Hematopoietic multipotent progenitor cell treated with erythropoietin and hydrocortisone succinate and interleukin-3 and kit ligand, for 6 days (in vitro differentiated cells): ENCODE measurements at places on chromosomes 16 and 17.
A peak's percentile ranks its signal among the peaks of the same experiment; 100 is the strongest.

- no peak for DNase-seq
Measured at GRCh38 chr17:62923258-62924150, 42.5 kb upstream of the TANC2 start.

DNA sequence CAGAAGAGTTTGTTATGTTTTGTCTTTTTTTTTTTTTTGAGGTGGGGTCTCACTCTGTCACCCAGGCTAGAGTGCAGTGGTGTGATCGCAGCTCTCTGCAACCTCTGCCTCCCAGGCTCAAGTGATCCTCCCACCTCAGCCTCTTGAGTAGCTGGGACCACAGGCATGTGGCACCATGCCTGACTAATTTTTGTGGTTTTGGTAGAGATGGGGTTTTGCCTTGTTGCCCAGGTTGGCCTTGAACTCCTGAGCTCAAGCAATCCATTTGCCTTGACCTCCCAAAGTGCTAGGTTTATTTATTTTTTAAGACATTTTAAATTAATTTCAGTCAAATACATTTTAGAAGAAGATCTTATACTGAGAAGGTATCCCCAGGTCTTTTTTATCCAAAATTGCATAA is 366.7 kb downstream of the KCNJ2 start:
- DNase-seq = no peak

DNA sequence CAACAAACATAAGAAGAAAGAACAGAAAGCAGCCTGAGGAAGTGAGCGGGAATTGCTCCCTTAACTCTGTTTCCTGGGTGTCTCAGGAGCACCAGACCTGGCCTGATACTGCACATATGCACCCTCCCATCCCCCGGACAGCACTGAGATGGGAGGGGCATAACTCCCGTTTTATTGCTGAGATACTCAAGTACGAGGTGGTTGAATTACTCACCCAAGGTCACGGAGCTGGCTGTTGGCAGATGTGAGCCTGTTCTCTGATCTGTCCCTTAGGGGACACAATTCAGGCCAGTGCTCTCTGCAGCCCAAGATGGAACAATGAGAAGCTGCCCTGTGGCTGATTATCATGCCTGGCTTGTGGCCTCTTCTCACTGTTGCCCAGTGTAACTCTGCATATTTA is 9.1 kb upstream of the MED9 start:
- no peak for DNase-seq

DNA sequence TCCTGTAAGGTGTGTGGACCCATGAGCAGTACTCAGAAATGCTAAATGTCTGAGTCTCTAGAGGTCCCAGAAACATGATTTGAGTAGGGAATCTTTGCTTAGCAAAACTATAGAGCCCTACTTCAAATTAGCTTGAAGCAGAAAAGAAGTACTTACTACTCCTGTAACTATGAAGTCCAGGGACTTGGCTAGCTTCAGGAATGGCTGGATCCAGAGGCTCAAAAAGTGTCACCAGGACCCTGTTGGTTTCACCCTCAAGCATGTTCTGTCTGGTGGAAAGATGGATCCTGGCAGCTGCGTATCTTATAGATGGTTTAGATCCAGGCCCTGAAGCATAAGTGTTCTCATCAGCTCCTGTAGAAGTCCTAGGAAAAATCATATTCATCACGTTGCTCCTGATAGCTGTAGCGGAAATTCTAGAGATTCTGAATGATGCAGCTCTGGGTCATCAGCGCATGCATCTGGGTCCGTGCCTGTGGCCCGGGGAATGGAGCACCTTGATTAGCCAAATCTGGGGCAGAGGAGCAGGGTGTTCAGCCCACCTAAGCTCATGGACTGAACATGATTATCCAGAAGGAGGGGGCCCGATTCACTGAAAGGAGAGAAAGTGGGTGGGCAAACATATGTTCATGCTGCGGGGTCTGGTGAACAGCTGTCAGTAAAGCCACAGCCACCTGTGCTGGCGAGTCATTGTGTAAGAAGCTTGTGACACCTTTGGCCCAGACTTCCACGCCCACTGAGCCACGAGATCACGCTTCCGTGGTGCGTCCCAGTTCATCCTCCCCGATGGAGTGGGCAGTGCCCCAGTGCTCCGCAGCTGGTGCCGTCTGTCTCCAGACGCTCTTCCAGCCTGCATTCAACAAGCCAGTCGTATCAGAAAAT is 260.6 kb downstream of the CPPED1 start:
- no peak for DNase-seq

- DNase-seq = no peak
Measured at GRCh38 chr17:73334771-73335513, 23.1 kb upstream of the CDC42EP4 start.

DNA sequence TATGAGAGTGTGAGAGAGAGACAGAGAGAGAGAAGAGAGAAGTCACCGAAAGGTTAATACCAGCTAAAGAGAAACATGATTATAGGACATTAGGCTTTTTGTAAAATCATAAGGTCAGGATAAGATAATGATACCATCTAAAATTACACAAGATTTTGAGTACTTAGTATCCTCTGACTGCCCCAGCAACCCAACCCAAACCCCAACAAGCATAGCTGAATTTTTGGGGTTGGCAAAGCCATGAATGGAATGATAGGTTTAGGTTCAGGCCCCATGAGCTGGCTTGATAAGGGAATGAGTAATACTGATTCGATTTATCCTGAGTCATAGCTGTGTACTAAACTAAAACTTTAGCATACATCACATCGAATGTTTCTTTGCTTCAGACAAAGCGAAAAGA is 259.5 kb downstream of the IRX3 start:
- DNase-seq = peak; percentile 37

DNA sequence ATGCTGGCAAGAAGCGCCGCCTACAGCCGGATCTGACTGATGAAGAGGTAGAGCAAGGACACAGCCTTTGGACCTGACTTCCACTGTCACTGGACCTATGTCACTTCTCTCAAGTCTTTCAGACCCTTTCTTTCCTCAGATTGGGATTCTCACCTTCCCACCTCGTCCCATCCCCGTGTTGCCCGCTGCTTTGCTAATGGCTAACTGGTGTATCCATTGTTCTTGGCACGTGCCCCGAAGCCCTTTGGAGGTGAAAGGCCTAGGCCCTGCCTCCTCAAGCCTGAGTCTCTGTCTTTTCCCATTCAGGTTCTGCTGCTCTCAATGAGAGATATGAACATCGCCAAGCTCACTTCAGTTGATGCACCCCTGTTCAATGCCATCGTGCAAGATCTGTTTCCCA is 53.3 kb upstream of the KDM6B start:
- DNase-seq = no peak

DNA sequence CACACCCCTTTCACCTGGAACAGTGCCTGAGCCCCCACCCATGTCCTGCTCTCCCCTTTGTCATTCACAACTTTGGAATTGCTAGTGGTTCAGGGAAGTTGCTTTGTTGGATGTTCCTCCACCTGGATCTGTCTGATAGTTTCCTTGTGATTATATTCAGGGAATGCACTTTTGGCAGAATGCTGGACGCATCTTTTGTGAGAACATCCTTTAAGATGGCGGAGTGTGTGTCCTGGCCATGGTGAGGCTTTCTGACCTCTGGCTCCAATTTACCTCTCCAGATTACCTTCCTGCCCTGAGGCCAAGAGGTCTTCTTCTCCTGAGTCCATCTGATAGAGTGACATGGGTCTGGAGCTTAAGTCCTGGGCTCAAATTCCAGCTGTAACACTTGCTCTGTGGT is 104.6 kb downstream of the CYLD start:
- DNase-seq = no peak

GRCh38 chr17:3972281-3972731 is 8.1 kb upstream of the ATP2A3 start:
- no peak for DNase-seq

DNA sequence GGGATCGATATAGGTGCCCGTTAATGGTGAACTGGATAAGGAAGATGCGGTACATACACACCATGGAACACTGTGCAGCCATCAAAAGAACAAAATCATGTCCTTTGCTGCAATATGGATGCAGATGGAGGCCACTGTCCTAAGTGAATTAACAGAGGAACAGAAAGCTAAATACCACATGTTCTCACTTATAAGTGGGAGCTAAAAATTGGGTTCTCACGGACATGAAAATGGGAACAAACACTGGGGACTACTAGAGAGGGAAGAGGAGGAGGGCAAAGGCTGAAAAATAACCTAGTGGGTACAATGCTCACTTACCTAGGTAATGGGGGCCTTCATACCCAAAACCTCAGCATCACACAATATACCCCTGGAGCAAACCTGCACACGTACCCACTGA is 302.6 kb downstream of the XYLT1 start:
- DNase-seq = no peak

GRCh38 chr17:59417452-59417851 is 86.0 kb downstream of the YPEL2 start:
- DNase-seq = no peak

DNA sequence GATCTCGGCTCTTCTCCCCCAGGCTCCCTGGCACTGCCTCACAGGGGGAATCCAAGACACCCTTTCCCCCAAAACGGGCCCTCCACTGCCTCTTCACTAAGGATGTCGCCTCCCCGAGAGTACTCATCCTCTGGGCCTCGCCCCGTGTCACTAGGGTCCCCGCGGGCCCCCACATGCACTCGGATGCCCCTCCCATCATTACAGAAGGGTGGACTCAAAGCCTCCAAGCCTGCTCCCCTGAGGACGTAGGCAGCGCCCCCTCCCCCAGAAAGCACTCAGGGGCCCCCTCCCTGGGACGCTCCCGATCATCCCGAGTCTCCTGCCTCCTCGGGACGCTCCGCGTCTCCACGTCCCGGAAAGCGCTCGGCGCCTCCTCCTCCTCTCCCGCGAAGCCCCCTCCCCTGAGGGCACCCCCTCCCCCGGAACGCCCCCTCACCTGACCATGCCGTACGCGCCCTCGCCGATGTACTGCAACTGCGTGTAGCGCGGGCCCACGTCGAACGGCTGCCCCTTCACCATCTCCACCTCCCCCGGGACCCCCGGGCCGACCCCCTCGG is 338 bp downstream of the MAPK3 start:
- peak; percentile 31 for DNase-seq

- DNase-seq = no peak
Measured at GRCh38 chr16:10128397-10129258, 53.6 kb downstream of the GRIN2A start.

DNA sequence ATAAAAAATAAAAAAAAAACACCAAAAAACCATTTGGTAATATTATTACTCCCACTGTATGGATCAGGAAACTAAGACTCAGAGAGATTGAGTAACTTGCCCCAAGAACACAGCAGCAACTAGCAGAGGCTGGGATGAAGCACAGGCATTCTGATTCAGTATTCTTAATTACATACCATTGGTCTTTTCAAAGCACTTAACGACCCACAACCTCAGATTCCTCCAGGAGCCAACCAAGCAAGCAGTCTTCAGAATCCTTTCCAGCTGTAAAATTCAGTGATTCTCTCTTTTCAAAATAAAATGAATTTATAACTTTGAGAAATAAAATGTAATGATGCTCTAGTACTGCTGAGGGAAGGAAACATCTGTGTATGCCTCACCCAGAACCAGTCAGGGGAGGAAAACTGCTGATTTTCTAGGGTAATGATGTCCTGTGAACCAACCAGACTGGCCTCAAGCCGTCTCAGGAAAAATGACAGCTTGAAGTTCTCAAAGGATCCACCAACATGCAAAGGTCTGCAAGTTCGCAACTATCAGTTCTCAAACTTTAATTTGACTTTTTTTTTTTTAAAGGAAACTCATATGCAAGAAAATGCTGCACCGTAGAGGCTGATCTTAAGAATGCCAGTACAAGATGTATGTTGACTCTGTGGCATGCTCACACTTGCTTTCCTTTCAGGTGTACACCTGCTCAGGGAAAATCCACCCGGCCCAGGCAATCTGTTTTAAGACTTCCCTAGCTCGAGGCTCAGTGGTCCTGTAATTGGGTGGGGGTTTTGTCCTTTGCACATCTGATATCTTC is 9.0 kb downstream of the CUEDC1 start:
- DNase-seq = no peak

DNA sequence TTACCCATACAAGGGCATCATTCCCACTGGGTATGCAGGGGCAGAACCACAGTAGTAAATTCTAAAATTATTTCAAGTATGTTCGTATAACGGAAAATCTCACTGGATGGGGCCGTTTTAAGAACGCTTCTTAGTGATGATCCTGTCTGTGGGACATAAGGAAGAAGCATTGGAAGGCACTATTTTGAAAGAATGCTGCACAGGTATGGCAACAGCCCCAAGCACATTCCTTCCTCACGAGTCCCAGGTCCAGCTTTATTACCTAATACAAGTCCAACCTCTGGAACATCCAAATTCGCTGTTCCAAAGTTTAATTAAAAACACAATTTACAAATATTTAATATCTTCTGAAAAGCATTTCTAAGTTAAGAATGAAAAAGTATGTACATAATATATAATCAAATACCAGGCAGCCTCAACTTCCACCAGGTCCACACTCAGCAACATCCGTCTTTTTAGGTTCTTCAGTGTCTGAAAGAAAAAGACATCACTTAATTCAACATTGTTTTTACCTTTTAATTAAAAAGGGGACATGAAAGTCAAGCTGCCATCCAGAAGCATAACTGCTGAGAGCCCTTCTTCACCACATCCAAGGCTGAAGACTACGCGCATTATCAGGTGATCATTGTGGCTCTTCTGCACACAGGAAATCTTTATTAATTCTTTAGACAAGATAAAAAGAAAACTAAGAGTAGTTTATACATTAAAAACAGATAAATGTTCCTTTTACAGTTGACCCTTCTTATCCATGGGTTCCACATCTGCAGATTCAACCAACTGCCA is 49.8 kb downstream of the BRD7 start:
- DNase-seq = no peak

DNA sequence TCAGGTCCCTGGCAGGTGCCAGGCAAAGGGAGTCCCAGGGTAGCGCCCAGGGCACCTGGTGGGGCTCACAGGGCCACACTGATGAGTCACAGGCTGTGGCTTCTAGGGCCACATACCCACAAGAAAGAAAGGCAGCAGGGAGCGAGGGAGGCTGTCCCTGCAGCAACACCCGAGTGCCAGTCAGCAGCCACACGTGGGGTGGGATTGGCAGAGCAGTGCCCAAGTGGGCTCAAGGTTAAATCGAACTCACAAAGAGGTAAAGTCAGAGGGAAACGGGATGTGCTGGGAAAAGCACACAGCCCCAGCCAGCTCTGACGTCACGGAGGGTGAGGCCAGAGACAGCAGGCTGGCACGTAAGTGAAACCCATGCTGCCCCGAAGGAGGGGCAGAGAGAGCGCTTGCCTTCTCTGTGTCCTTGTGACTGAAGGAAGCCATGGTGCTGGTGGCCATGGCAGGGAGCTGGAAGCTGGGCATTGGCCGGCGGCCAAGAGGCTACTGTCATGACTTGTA is 33.8 kb downstream of the FA2H start:
- DNase-seq = no peak

- peak; percentile 89 for DNase-seq
Measured at GRCh38 chr16:180681-181564, 664 bp downstream of the HBQ1 start.

- no peak for DNase-seq
Measured at GRCh38 chr17:49285716-49286115, 55.1 kb upstream of the PHOSPHO1 start.

DNA sequence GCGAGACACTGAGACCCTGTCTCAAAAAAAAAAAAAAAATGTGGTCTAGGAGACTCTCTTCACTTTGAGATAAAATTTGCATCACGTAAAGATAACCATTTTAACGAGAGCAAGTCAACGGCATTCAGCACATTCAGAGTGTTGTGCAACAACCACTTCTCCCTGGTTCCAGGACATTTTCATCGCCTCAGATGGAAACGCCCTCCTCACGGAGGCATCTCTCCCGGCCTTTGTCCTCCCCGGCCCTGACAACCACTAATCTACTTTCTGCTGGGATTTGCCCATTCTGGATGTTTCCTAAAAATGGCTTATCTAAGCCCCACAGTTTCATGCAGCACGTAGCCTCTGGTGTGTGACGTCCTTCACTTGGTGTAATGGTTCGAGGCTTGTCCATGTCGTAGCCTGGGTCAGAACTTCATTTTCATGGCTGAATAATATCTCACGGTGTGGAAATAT is 6.4 kb upstream of the NPRL3 start:
- DNase-seq = peak; percentile 42
